ENCODE measurements at places on chromosomes 11 and 22.
A peak's percentile ranks its signal among the peaks of the same experiment; 100 is the strongest.

DNA sequence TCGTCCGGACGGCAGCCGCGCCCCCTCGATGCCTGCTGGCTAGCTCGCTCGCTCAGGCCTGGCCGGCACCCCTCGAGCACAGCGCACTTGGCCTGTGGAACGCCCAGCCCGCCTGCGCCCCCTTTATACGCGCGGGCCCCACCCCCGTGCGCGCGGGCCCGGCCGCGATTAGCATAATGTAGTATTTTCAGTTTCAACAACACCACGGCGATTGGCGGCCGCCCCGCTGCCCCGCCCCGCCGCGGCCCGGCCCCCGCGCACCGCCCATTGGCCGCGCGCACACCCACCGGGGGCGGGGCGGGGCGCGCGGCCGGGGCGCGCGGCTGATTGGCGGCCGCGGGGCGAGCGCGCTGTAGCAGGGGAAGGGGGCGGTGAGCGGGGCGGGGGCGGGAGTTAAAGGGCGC, at the start of gene CDKN1C:
CDKN1C (minus strand) TSS at position 98 of the 404 bp plus-strand sequence. CDS start 319 bp downstream, outside the sequence.
- DNase-seq = peak; percentile 24

DNA sequence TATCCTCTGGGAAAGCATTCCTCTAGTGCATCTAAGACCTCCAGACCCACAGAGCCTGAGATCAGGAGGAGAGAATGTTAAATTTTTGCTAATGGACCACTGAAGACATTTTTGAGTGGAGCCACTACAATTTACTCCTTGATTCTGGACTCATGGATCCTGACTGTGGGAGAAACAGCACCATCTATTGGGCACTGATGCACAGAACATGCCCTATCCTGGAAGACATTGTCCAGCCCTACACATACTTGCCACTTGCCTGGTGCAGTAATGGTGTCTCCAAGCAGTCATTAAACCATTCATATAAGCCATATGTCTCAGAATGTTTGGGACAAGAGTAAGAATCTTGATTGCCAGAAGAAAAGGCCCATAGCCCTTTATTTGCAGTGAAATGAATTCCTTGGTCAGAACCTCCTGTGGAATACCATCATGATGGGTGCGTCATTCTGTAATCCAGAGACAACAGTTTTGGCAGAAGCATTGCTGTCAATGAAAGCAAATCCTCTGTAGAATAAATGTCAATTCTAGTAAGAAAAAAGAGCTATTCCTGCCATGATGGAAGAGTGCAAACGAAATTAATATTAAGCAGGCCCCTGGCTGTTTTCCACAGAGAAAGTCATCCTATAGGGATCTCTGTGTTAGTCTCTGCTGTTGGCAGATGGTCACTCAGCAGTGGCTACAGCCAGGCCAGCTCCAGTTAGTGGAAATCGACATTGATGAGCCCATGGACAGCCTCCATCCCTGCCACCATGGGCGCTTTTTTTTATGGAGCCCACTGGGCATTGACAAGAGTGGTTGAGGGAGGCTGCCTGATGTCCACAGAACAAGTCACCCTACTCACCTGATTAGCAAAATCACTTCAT, 43.5 kb downstream of the GGTLC2 start:
- DNase-seq = peak; percentile 53

DNA sequence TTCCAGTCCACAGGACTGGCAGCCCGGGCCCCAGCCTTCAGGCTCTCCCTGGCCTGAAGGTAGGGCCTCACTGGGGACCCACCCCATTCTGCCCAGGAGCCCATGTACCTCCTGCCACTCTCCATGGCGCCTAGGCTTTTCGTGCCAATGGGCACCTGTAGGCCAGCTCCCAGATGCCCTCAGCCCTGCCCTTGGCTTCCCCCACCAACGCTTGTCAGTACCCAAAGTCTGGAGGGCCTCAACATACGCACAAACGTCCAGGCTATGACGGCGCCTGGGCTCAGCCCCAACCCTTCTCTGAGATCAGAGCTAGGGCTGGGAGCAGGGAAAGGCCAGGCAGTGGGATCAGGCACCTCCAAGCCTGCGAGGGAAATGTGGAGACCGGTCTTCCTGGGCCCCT, 816.9 kb upstream of the LUZP2 start:
- no peak for DNase-seq

GRCh38 chr11:2432171-2432621, 12.1 kb downstream of the TRPM5 start:
- no peak for DNase-seq

DNA sequence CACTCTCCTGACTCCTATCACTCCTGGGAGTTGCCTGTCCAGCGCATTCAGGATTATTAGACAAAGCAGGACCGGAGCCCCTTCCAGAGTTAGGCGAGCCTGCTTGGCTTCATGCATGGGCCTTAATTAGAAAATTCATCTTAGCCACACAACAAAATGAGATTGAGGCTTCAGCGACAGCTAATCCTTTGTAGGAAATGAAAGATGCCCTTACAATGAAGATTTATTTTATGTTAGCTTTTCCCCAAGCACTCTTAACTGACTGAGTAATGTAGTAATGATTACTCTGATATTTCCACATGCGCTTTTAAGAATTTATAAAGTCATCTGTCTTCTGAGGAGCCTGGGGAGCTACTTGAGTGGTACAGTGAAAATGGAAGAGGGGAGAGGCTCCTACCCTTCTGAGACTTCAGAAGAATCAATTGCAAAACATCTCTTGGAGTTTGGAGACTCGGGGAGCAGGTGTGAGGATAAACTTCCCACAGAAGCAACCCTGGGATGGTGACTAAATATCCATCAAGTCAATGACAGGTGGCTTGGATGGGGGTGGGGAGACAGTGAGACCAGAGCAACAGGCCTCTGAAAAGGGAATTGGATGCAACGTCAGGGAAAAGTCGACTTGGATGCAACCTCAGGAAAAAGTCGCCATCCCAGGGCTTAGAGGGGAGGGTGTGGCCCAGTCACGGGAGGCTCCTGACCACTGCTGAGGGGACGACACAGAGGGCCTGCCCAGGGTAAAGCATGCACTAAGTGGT, 434.5 kb upstream of the B3GAT1 start:
- no peak for DNase-seq

Data from Kasumi-1 (cell line).